WTC11 (cell line): ENCODE measurements at places on chromosomes 6 and 20. TPM values are rescaled to one million over a fixed set of nuclear protein-coding genes. Genes with fewer than 3 reads are reported as not detected.
A peak's percentile ranks its signal among the peaks of the same experiment; 100 is the strongest.

GRCh38 chr6:127118298-127119101, at the start of gene RSPO3:
TSS of gene RSPO3 (plus strand) at chr6:127118671. CDS start at chr6:127119193, 522 bp downstream.
- DNase-seq: peak; percentile 52

SLC25A27 gene
- total RNA-seq: 10.9 to 17.1 TPM (median 16.4 TPM) in 3 replicates

DNA sequence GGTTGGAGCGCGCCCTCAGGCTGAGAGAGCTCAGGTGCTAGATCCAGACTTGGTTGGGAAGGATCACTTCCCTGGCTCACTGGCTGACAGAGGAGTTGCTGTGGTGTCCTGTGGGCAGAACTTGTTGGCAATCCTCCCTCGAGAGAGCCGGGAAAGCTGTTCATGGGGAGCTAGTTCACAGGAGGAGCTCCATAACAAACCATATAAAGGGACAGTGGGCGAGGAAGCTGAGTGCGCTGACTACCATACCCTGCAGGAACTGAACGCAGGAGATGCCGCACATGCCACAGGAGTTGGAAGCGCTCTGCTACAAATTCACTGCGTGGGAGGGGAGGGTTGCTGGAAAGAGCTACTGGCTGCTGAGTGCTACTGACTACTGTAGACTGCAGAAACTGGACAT, 243.2 kb downstream of the OGFRL1 start:
- no peak for DNase-seq

GRCh38 chr6:14210663-14211561, 93.3 kb downstream of the CD83 start:
- DNase-seq: peak; percentile 88

GRCh38 chr20:17969884-17970409, 1.1 kb downstream of the MGME1 start:
- DNase-seq: no peak

DNA sequence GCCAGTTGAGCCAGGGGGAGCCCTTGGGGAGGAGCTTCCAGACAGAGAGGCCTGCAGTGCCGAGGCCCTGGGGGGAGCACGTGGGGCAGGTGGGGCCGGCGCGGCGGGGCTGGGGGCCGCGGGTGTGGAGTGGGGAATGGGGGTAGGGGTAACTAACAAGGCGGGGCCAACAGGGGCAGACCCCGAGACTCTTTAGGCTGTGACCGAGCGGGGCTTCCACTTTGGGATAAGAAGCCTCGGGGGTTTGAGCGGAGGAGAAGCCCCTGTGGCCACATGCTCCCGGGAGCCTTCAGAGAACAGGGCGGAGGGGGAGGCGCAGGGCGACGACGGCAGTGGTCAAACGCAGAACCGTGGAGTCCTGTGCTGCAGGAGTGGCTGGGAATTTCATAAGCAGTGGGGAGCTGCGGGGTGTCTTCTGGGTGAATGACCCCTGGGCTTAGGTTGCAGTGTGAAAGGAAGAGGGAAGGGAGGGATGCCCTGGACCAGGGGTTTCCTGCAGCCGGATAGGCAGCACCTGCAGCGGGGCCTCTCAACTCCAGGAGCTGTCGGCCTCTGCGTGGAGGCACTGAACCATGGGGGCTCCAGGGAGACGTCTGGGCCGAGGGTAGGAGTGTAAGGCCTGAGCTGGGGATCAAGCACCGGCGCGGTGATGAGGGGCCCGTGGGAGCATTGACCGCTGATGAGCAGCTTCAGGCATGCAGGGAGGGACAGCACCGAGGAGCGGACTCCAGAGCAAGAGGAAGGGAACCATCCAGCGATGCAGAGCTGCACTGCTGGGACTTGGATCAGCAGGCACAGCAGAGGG, 121.0 kb downstream of the SYNDIG1 start:
- no peak for DNase-seq

GRCh38 chr6:158249340-158249836, 62.9 kb upstream of the TULP4 start:
- DNase-seq: no peak

LMBRD1 gene
- total RNA-seq: 14.9 to 15.0 TPM (median 14.9 TPM) in 3 replicates

TMEM74B gene
- total RNA-seq: 7.3 to 10.9 TPM (median 8.4 TPM) in 3 replicates

DNA sequence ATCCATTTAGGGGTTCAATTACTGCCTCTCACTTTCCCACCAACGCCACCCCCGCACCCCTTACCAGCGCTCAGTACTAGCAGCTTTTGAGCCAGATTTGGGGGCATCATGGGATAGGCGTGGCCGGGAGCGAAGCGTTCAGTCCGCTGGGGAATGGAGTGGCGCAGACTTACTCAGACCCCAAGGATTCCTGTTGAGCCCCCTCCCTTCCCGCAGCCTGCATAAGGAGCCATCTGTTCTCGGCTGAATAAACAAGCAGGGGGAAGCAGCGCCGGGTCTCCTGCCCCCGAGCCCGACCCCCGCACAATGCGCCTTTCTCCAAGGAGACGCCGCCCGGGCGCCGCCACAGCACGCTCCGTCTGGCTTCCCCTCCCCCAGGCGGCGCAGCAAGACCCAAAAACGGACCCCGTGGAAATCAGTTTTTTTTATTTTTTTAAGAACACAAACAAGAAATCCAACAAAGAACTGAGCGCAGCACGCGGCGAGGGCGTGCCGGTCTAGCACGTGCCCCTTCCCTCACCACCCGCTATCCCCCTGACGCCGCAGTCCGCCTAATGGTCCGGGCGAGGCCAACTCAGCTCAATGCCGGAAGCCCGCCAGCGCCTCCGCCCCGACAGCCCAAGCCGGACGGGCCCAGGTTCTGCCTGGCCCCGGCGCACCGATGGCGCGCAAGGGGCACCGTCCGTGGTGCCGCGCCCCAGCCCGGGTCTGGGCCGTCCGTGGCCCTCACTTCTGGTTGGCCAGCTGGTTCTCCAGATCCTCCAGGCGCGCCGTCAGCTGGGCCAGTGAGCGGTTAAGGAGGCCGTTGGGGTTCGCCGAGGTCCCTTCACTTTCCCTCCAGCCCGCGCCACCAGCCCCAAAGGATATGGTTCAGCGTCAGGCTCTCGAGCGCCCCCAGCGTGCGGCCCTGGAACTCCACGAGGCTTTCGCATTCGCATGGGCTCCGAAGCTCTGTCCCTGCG, 13.3 kb upstream of the RBPJL start:
- DNase-seq: peak; percentile 95

HAO1 gene
- 0.09 TPM in 1 of 3 replicates, not detected in the others for total RNA-seq

ADGRF1 gene
- 0.11 to 0.26 TPM (median 0.16 TPM) in 3 replicates for total RNA-seq

DNA sequence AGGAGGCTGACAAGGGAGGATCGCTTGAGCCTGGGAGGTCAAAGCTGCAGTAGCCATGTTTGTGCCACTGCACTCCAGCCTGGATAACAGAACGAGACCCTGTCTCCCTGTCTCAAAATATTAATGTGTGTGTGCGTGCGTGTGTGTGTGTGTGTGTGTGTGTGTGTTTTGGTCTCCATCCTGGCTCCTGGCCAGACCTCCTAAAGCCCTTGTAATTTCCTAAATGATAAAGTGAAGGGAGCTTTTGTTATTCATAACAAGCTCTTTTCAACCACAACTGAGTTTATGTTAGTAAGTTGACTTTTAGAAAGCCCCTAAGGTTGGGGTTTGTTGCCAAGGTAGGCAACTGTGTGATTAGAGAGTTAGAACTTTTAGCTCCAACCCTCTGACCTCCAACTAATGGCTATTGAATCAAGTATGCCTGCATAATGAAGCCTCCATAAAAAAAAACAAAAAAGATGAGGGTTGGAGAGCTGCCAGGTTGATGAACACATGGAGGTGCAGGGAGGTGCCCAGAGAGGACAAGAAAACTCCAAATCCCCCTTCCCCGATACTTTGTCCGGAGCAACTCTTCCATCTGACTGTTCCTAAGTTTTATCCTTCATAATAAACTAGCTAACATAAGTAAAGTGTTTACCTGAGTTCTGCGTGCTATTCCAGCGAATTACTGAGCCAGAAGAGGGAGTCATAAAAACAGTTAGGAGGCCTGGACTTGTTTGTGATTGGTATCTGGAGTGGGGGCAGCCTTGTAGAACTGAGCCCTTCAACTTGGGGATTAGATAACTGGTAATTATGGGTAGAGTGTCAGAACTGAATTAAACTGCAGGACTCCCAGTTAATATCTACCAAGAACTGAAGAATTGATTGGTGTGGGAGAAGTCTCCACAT, 5.3 kb upstream of the AIF1 start:
- DNase-seq: no peak

GRCh38 chr6:13526727-13527670, 39.6 kb upstream of the GFOD1 start:
- DNase-seq: no peak

DNA sequence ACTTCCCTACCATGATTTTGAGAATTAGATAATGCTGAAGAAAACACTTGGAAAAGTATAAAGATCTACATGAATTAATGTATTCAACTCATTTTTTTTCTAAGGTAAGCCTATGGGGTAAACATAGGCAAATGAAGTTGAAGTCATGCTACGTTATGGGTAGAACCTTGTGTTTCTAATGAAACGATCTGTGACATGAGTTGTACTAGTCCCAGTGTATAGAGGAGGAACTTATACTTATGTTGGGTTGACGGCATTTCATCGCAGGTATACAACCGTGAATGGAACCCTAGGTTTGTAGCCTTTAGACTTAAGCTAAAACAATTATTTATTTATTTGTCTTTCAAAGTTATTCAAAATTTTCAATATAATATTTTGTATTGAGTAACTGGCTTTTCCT, 2.6 kb downstream of the SLC35F1 start:
- DNase-seq: no peak

CTCFL gene
- total RNA-seq: 0.70 to 2.6 TPM (median 2.4 TPM) in 3 replicates

- no peak for DNase-seq
Measured at GRCh38 chr20:10280018-10280908, 61.6 kb downstream of the SNAP25 start.

DNA sequence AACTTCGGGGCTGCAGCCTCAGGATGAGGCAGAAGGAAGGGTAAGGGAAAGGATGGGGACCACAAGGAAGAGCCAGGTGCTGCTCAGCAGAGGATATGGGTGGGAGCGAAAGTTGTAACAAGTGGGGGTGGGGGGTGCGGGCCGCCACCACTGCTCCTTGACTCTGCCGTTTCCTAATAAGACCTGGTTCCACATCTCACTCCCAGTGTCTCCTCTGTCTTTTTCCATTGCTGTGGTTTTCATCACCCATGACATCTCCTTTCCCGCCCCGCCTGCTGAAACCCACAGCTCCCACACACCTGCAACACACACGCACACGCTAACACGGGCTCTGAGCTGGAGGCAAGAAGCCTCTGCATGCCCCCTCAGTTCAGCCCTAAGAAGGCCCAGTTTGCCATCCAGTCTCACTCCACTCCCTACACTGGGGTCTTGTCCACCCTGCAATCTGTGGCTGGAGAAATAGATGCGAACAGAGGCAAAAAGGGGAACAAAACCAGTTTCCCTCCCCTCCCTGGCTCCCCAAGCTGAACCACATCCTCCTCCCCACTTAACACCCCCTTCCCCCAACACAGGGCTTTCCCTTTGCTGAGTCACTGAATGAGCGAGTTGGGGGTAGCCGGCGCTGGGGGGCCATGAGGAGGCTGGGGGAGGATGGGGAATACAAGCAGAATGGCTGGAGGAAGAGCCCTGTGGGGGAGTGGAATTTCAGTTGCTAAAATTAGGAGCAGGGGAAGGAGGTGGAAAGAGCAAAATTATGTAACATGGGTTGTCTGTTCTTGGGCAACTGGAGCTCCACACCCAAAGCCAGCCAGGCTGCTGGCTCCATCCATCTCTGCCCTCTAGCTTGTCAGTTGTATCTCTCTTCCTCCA, 11.5 kb downstream of the NFKBIL1 start:
- no peak for DNase-seq

GRCh38 chr6:31521835-31522234, 6.9 kb upstream of the MCCD1 start:
- DNase-seq: no peak
